ENCODE measurements at places on chromosomes 12 and 14.

- DNase-seq: no peak
These were observed 31.9 kb downstream of the RBM19 start for GRCh38 chr12:113934060-113934814.

DNA sequence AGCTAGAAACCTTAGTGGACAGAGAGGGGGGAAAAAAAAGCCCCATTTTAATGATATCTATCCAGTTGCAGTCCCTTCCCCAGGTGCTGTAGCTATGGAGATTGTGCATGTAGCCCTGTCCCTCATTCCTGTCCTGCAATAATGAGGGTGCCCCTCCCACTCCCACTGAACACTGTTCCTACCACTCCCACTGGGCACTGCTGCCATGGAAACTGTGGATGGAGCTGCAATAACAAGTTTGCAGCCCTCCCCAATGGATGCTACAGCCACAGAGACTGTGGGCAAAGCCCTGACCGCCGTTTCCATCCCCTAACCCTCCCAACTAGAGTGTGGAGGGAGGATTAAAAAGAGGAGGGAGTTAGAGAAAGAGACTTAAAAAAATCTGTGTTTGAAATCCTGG, 238.3 kb downstream of the FUT8 start:
- no peak for DNase-seq

GRCh38 chr14:71532344-71532743, 399.9 kb upstream of the RGS6 start:
- no peak for DNase-seq

DNA sequence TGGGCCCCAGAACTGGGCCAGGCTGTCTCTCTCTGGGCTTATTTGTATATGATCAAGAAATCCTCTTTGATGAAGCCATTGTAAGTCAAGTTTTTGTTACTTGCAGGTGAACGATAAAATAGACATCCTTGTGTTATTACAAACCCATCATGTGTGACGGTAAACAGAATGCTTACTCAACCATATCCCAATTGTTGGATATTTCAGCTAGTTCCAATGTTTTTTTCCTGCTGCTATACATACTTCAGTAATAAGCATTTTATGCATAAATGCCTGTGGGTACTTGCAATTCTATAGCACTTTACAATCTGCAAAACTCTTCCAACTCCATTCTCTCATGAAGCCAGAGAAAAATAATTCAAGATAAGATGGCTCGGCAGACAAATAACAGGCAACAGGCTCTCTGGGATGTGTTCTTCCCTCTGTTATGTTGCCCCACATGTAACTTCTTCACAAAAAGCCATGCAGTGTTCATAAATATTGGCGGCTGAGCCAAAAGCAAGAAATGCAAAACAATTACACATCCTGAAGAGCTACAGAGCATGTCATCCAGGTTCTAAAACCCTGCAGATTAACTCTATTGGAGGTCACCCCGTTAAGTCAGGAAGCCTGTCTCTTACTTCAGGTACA, 69.5 kb downstream of the CLMN start:
- DNase-seq: no peak

GRCh38 chr12:25592725-25593495, 39.8 kb upstream of the LMNTD1 start:
- no peak for DNase-seq

DNA sequence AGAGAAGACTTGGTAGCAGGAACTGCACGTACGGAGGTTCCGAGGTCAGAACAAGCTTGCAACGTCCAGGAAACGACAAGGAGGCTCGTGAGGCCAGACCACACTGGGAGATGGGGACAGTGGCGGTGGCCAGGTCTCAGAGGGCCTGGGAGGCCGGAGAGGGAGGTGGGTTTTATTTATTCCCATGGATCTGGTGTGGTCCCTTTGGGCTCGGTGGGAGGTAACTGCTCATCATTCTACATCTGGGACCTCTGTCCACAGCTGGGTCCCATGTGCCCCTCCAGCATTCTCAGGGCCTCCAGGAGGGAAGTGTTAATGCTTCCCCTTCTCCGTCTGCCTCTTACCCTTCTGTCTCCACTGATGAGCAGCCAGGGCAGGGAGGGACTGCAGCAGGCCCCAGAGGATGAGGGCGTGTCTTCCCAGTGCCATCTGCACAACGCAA, 35.7 kb upstream of the NCOR2 start:
- DNase-seq: no peak

DNA sequence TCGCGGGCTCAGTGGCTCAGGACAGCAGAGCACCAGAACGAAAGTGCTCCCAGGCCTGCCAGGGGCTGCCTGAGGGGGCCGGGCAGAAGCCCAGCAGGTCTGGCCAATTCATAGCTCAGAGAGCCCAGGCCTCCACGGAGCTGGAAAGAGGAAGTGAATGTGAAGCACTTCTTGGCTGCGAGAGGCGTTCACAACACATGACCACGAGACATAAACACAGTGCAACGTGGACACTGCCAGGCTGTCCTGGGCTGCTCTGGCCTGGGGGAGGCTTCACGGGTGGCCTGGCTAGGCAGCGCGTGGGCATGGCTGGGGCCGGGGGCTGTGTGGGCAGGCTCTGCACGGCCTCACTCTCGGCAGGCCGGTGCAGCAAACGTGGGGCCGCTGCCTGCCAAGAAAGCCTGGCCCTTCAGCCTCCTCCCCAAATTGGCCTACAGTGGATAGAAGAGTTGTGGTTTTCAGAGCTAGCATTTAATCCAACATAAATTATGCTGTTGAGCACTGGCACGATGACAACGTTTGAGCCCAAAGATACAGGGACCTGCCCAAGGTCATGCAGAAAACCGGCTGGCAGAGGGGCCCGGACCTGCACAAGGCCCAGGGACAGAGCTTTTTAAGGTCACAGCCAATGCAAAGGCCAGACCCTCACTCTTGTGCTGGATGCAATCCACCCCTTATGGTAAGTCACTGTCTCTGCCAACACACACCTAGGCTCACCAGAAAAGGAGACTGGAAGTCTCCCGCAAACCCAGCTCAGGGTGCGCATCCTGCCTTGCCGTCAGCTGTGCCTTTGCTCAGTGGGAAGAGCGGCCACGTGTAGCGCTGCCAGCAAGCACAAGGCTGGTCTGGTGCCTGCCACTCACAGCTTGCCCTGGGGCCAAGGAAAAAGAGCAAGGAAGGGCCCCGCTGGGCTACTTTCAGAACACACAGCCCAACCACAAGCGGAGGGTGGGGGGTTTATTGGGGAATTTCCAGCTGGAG, 8.6 kb downstream of the SLC25A29 start:
- no peak for DNase-seq

GRCh38 chr12:24814379-24815113, 134.4 kb downstream of the BCAT1 start:
- no peak for DNase-seq

DNA sequence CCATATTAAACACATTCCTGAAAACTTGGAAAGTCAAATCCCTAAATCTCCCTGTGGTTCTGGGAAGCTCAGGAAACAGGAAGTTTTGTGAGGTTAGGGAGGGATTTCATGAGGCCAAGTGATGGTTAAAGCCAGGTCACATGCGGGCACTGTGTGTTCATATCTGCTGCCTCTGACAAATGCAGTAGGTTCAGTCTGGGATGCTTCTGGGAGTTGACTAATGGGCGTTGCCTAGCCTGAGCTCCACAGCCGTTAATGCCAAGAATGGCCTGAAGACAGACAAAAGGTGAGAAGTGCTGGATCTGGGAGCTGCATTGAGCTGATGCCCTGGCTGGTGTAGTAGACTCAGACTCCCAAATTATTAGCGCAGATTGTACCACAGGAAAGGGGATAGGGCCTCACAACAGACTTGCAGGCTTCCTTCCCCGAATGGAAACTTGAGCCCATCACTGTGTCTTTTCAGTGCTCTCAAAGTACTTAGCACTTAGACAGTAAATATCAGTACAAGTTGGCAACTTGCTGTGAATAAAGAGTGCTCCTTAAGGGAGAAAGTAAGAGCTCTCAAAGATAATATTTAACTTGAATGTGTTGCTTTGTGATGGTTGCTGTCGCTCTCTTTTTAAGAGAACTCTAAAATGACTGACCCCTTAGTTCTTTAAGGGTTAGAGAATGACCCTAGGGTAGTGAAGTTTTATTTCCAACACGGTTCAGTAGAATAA, 17.3 kb downstream of the GSG1 start:
- no peak for DNase-seq

DNA sequence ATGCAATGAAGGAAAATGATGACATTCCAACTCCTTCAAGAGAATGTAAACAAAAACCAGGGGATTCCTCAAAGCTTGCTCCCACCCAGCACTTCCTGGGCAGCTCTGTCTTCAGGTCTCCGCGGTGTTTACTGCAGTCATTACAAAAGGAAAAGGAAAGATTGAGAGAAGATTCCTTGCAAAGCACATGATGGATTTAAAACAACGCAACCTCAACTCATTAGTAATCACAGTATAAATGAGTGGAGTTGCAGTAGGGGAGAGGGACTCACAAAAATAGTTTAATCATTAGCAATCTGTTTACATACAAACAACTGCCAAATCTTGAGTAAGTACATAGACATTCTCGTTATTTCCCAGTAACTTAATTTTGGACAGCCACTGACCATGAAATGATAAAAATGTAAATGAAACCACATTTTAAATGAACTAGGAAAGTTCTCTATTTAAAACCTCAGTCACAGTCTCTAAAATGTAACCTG, 49.7 kb upstream of the OVCH1 start:
- DNase-seq: no peak

DNA sequence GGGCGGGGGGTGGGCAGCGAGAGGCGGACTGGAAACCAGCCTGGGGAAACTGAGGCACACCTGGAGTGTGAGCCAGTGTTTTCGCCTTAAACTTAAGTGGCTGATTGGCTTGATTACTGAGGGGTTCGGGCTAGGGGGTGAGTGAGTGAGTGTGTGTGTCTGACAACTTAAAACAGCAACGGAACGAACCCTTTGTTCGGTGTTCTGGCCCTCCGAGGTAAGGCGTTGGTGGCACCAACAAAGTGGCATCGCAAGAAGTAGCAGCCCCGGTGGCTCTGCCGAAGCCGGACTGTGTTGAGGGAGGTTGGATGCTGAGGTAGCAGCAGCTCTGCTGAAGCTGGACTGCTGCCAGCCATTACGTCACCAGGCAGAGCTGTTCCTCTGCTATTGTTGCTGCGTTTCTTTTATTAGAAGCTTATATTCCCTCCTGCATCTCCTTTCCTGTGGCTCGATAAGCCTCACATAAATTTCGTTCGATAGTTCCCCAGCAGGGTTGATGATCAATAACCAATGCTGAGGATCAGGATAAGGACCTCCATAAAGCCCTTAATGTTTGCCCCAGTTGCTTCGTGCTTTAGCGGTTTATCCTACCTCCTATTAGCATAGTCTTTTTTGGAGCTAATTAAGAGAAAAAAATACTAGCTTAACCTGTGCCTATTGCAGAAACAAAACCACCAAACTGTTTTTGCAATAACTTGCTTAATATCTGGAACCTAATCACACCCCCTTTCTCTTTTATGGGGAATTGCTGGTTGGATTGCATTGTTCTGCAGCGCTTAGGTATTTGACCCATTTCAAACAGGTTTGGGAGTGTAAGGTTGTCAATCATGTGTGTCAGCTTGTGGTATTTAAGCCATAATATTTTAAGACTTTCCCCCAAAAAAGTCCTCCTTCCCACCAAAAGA, 1.3 kb downstream of the GPR137C start:
- peak; percentile 81 for DNase-seq

GRCh38 chr14:75188520-75189268, 12.3 kb upstream of the TMED10 start:
- no peak for DNase-seq

DNA sequence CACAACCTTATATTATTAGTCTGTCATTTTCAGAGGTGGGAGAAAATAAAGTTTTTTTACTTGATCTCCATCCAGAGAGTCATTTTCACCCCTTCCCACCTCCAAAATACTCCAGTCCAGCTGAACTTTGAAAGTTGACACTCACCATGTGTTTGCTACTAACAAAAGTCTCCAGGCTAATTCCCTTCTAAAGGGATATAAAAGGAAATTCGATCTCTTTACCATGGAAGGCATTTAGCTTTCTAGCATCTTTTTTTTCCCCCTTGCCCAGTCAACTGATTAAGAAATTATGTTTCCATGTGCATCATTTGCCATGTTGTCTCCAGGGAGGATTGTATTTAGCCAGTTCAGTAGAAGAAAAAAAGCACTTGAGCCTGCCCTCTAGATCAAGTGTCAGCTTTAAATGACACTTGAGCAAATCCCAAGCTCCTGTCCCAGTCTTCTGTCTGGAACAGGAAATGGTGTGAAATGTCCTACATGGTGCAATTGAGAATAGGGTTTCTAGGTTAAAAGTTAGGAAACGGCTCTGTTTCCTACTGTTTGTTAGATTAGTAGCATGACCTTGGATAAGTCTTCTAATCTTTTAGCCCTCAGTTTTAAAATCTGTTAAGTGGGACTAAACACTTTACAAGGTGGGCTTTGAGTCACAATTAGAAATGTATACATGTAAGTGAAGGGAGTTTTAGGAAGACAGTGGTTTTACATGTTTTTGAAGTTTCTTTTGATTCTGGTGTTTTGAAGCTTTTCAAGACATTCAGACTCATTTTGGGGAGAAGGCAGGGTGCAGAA, 67.2 kb downstream of the GNS start:
- DNase-seq: no peak

- no peak for DNase-seq
These were observed 130.6 kb upstream of the MYF6 start for GRCh38 chr12:80576641-80577418.

DNA sequence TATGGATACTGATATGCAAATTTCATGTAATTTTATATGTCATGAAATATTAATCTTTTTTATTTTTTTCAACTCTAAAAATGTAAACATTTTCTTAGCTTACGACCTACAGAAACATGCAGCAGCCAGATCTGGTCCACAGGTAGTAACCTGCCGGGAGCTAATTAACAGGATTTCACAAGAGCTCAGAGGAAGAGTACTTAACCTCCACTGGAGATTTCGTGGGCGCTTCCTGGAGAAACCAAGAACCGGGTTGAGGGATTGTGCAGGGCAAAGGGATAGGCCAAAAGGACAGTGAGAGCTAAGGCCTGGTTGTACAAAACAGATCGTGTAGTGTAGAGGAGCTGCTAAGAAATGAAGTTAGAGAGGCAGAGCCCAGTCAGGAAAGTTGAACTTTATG, 315.7 kb downstream of the PAWR start:
- DNase-seq: no peak

DNA sequence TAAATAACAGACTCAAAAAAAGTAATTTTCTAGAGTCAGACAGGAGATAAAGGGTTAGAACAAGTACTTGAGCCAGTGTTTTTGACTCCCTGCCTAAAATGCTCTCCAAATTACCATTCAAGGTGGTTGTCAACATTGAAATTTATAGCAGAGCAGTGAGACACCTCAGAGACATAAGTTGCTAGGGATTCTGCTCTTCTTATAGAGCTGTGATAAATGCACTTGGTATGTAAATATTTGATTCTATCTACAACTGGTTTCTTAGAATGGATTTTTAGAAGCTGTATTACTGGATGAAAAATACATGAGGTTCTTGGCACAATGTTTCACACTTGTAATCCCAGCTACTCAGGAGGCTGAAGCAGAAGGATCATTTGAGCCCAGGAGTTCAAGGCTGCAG, 83.9 kb upstream of the OSBPL8 start:
- no peak for DNase-seq

All from activated CD4-positive, alpha-beta T cell treated with anti-CD3 and anti-CD28 coated beads, Interleukin-2, amount 50 U/mL, for 48 hours (primary cell).